ENCODE measurements at places on chromosomes 1 and 21.

DNA sequence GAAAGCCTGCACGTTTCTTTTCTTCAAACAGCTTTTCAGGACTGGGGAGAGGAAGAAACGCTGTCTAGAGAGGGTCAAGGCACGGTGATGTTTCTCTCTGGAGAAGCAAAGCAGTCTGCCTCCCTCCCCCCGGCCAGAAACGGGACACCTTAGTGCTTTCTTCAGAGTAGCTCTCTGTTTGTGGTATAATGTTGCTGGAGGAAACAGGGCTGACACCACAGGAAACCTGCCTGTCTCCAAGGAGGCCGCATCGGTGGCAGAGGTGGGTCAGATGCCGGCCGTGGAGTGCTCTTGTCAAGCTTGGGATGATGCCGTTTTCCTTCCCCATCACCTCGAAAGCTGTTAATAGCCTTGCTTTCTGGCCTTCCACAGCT lies 139.4 kb downstream of the DHRS3 start:
- no peak for DNase-seq

GRCh38 chr21:46475296-46475695 lies 16.6 kb downstream of the DIP2A start:
- DNase-seq = no peak

- DNase-seq = no peak
These were observed 97.2 kb upstream of the LYPLAL1 start for GRCh38 chr1:219076326-219076937.

- no peak for DNase-seq
These were observed 38.0 kb downstream of the NFIA start for GRCh38 chr1:61120246-61120840.

GRCh38 chr21:44760376-44760775 lies 41.2 kb downstream of the UBE2G2 start:
- no peak for DNase-seq

DNA sequence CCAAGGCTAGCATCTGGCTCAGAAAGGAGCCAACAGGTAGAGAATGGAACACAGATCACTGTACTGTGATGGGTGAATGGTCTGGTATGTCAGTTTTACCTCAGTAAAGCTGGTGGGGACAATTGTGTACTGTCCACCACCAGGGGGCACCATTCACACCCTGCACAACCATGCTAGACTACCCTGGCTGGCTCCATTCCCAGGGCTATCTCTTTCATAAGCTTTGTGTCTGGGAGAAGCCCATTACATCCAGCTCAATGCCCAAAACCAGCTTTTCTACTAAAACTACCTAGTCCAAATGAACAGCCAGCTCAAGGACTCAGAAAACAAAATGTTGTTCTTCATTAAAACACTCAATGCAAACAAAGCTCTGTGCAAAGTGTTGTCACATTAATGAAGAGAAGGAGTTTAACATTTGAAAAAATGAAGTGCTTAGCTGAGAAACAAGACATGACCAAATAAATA lies 62.0 kb upstream of the RASAL2 start:
- no peak for DNase-seq

- DNase-seq = no peak
These were observed 50.4 kb downstream of the KIF21B start for GRCh38 chr1:200972985-200973742.

GRCh38 chr1:26788836-26789611 lies 1.3 kb downstream of the PIGV start:
- DNase-seq = peak; percentile 81

GRCh38 chr1:164707868-164708331 lies 148.9 kb downstream of the PBX1 start:
- DNase-seq = no peak
